RWPE1 (cell line): ENCODE measurements at places on chromosomes 7 and 10.

DNA sequence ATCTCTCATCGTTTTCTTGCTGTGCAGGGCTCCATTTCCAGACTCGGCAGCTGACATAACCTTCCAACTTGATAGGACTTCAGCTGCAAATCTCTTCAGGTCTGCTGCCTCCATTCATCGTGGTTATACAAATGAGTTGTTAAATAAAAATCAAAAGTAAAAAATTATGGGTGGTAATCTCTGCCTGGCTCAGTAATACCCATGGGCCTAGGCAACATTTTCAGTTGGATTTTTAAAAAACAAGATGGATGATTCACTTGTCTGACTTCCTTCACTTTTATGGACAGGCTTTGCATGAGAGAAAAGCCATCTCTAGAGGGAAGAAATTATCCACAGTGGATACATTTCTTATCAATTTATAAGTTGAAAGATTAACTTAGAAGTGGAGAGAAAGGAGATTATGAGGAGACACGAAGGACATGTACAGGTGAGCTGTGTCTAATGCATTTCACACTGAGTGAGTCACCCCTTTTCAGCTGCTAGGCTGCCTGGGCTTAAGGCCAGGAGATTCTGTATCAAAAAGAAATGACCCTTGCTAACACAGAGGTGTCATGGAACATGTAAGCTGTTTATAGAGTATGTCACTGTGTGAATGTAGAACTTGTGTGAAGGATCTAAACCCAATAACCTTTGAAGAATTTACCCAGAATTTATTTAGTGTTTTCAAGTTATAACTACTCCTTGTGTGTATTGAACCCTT lies 495.1 kb downstream of the AUTS2 start:
- peak; percentile 36 for DNase-seq

GRCh38 chr10:104881740-104882139 lies 240.7 kb downstream of the SORCS3 start:
- DNase-seq, result no peak

DNA sequence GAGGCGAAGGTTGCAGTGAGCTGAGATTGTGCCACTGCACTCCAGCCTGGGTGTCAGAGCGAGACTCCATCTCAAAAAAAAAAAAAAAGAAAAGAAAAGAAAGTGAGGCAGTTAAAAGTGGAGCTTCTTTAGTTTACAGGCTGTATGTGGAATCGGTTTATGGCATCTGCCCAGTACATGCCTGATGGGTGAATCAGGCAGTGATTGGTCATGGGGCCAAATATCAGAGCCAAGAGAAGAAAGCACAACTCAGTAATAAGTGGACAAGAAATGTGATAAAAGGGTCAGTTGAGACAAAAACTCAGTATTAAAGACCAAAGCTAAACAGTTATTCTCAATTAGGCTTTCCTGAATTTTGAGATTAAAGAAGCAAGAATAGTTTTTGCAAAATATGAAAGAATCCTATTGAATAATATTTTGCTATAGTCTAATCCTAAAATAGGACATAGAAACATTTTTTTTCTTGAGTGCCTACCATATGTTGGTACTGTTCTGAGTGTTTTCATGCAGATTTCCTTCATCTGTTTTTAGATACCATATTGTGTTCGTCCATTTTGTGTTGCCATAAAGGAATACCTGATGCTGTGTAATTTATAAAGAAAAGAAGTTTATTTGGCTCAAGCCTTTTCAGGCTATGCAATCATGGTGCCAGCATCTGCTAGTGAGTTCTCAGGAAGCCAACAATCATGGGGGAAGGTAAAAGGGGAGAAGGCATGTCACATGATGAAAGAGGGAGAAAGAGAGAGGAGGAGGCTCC lies 14.4 kb downstream of the CDC14C start:
- DNase-seq, result peak; percentile 37

- no peak for DNase-seq
Measured at GRCh38 chr7:11779864-11780674, 51.9 kb downstream of the THSD7A start.

DNA sequence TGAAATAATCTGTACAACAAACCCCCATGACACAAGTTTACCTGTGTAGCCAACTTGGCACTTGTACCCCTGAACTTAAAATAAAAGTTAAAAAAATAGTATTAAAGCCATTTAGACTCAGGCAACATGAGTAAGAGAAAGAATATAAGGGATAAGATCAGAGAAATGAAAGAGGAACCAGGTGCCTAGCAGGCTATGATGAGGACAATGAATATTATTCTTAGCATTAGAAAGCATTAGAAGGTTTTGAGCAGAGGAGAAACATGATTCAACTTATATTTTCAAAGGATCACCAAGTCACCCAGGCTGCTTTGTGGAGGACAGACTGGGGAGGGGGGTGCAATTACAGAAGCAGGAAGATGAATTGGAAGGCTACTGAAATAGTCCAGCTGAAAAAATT lies 48.1 kb upstream of the TES start:
- no peak for DNase-seq

GRCh38 chr7:121366852-121367431 lies 29.2 kb downstream of the FAM3C start:
- peak; percentile 19 for DNase-seq

GRCh38 chr10:69240455-69240854 lies 20.3 kb downstream of the HKDC1 start:
- no peak for DNase-seq
